ENCODE measurements at places on chromosomes 6 and 20. TPM values are rescaled to one million over a fixed set of nuclear protein-coding genes. Genes with fewer than 3 reads are reported as not detected.

DNA sequence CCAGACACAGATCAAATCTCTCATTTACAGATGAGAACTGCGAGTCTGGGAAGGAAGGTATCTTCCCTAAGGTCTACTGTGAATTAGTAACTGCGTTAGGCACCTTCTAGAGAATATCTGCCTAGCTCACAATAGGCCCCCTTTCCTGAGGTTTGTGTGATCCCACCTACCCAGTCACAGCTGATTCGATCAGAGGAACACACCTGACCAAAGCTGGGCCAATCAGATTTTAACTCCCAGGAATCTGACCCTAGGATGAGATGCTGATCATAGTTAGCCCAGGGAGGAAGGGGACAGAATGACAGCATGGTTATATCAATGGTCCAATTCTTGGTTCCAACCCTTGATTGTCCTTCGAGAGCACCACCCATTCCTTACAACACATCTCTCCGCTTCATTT lies 7.4 kb upstream of the CCDC167 start:
- no peak for DNase-seq

DNA sequence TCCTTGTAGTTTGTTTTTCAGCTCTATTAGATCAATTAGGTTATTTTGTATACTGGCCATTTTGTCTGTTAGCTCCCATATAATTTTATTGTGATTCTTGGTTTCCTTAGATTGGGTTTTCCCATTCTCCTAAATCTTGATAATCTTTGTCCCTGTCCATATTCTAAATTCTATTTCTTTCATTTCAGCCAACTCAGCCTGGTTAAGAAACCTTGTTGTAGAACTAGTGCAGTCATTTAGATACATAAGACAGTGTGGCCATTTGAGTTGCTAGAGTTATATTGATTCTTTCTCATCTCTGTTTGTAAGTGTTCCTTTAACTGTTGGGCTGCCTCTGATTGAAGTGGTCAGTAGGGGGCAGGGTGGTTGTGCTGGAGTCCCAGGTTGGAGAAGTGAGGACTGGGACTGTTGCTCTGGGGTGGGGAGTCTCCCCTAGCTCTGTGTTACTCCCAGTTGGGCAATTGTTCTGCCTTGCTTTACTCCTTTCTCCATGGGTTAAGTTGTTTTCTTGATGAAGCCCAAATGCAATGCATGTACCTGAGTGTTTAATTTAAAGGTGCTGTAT lies 98.8 kb upstream of the NRN1 start:
- no peak for DNase-seq

GRCh38 chr6:52407467-52407866 lies 12.7 kb upstream of the EFHC1 start:
- no peak for DNase-seq

PACRG gene
- total RNA-seq = 1.8 TPM

DNA sequence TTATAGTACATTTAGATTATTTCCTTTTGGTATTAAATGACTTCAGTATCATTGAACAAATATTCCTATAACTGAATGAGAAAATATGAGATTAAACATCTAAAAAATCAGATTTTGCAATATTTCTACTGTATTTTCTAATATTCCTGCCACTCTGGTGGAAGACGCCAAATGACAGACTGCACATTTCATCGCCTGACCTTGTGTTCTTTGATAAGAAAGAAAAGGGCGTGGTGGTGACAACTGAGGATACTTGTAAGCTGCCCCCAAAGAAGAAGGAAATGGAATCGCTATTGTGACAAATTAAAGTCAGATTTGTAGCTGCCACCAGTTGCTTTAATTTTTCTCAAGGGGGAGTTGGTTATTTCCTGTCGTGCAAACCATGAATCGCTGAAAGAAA lies 131.3 kb downstream of the MTFR2 start:
- DNase-seq = no peak

IL20RA gene
- total RNA-seq = 0.07 TPM

DNA sequence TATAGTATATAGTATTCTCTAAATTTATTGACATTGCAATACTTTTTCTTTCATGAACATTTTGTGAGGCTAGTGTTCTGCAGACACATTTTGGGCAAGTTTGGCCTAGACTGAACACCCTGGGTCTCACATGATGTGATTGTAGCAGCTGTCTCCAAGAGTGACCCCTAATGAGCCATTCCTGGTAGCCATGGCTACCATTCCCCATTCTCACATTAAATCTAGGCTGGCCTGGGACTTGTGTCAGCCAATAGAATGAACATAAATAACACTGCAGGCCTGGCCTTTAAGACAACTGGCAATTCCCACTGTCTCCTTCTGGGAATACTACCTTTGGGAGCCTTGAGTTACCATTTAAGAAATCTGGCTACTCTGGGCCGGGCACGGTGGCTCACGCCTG lies 38.0 kb upstream of the TASP1 start:
- no peak for DNase-seq

REM1 gene
- 1.0 TPM for total RNA-seq

BMP5 gene
- total RNA-seq = 1.0 TPM

- no peak for DNase-seq
Observed at GRCh38 chr6:45163952-45164766, 164.0 kb upstream of the RUNX2 start.

DNA sequence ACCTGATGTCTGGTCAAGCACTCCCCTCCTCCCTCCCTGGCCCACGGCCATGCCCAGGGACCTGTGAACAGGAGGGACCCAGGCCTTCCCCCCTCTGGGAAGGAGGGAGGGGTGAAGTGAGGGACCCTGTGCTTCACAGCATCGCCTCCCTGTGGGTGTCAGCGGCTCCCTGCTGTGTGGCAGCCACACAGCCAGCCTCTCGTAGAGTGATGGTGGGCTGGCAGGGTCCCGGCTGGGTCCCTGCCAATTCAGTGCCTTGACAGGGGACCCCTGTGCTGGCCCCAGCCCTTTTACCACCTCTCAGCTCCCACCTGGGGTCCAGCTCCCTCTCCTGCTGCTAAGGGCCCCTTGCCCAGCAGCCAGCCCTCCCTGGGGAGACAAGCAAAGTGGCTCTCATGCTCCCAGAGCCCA lies 31.3 kb upstream of the GRM4 start:
- no peak for DNase-seq

DNA sequence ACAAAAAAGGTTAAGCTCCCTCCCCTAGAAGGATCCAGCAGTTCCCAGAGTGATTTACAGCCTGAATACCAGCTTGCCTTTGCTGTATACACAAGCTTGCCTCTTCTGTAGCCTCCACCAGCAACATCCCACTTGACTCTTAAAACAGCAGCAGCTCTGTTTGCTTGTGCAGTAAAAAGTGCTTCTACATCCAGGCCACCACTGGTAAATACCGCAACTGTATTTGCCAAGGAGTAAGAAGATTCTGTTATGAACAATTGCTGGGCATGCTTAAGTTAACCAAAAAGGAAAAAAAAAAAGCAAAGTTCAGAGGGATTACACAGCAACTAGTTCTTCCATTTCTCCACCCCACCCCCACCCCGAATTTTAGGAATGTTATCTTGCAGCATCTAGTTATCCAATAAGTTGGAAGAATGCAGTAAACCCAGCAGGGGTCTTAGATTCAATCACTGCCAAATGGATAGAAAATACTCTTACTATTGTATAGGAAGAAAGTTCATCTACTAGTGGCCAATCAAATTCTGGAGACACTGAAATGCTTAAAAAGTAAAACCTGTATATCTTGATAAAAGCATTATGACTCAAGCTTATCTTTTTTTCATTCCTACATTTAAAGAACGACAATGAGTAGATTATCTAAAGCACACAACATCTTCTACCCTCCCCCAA lies 4.8 kb downstream of the SALL4 start:
- no peak for DNase-seq

DNA sequence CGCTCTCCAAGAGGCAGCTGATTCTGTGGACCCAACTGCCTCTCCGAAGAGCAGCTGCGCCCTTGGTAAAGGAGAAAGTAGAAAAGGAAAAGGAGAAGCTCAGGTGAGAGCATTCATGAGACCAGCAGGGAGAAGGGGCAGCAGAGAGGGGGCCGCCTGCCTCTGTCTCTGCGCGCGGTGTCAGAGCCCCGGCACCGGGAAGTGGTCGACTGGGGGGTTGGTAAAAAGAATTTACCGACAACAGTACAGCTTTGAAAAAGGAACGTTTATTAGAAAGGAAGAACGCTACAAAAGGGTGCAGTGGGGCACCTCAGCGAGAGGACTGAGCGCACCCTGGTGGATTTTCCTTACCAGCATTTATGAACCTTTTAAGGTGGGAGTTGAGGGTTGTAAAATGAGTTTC lies 61.9 kb downstream of the GPR6 start:
- DNase-seq = no peak

- DNase-seq = no peak
Observed at GRCh38 chr6:128327890-128328289, 192.5 kb downstream of the PTPRK start.

TNFRSF21 gene
- 11.6 TPM for total RNA-seq

DNA sequence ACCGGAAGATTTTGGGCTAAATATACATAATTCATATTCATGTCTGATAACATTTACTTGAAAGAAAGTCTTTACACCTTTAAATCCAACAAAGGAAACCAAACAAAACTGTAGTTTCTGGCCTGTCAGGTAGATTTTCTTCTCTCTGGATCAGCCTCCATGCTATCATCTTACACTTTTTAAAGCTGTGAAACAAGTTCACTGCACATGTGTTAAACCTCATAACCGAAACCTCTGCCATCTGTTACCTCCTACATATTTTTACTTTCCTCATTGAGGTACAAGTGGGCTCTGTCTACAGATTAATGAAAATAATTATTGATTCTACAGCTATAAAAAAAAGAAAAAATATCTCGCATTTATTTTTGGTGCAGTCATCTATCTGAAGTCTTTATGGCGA lies 149.9 kb downstream of the RALGAPA2 start:
- DNase-seq = no peak

- DNase-seq = no peak
Observed at GRCh38 chr6:128413291-128413690, 107.1 kb downstream of the PTPRK start.

- DNase-seq = no peak
Observed at GRCh38 chr6:157762636-157763035, 60.4 kb upstream of the SNX9 start.

Data from psoas muscle (tissue), 8 donors.